Colonic mucosa (tissue), 4 donors: ENCODE measurements at places on chromosomes 12 and 14. TPM values are rescaled to one million over a fixed set of nuclear protein-coding genes. Genes with fewer than 3 reads are reported as not detected.

GRCh38 chr14:102501751-102502315 lies 7.7 kb downstream of the ANKRD9 start:
- H3K36me3 ChIP-seq, result no peaks in the 10 kb centered on the region
- no peak for DNase-seq
- no peak overlapping the region for H3K4me3 ChIP-seq
- H3K27ac ChIP-seq, result no peak overlapping the region

- no peak overlapping the region for H3K27ac ChIP-seq
- no peaks in the 10 kb centered on the region for H3K27me3 ChIP-seq
- H3K36me3 ChIP-seq, result no peaks in the 10 kb centered on the region
- DNase-seq, result peak; percentile 34
- H3K4me1 ChIP-seq, result peaks cover 8% of the 10 kb centered on the region
- no peak overlapping the region for H3K4me3 ChIP-seq
Measured at GRCh38 chr14:58746261-58746660, 108.5 kb downstream of the DACT1 start.

- no peaks in the 10 kb centered on the region for H3K4me1 ChIP-seq
- H3K4me3 ChIP-seq, result no peak overlapping the region
- H3K36me3 ChIP-seq, result no peaks in the 10 kb centered on the region
- H3K27ac ChIP-seq, result no peak overlapping the region
- no peak for DNase-seq
Measured at GRCh38 chr14:26636561-26636960, 38.7 kb upstream of the NOVA1 start.

GRCh38 chr12:22539055-22539454 lies 5.3 kb downstream of the C2CD5 start:
- no peak overlapping the region for H3K27ac ChIP-seq
- no peak overlapping the region for H3K4me3 ChIP-seq
- no peak for DNase-seq
- no peaks in the 10 kb centered on the region for H3K4me1 ChIP-seq
- no peaks in the 10 kb centered on the region for H3K27me3 ChIP-seq

GRCh38 chr12:123908884-123909725 lies 63.5 kb downstream of the CCDC92 start:
- H3K4me1 ChIP-seq, result no peaks in the 10 kb centered on the region
- H3K4me3 ChIP-seq, result no peak overlapping the region
- no peak for DNase-seq
- no peak overlapping the region for H3K27ac ChIP-seq
- no peaks in the 10 kb centered on the region for H3K36me3 ChIP-seq

- H3K4me1 ChIP-seq, result peaks cover 6% of the 10 kb centered on the region
- no peaks in the 10 kb centered on the region for H3K27me3 ChIP-seq
- no peak for DNase-seq
- no peak overlapping the region for H3K27ac ChIP-seq
- no peak overlapping the region for H3K4me3 ChIP-seq
Measured at GRCh38 chr14:59278111-59278510, 89.6 kb downstream of the DAAM1 start.

- no peak for DNase-seq
- H3K27ac ChIP-seq, result no peak overlapping the region
- no peak overlapping the region for H3K4me3 ChIP-seq
- no peaks in the 10 kb centered on the region for H3K27me3 ChIP-seq
- no peaks in the 10 kb centered on the region for H3K36me3 ChIP-seq
Measured at GRCh38 chr14:68842298-68842697, 49.4 kb upstream of the ZFP36L1 start.

DNA sequence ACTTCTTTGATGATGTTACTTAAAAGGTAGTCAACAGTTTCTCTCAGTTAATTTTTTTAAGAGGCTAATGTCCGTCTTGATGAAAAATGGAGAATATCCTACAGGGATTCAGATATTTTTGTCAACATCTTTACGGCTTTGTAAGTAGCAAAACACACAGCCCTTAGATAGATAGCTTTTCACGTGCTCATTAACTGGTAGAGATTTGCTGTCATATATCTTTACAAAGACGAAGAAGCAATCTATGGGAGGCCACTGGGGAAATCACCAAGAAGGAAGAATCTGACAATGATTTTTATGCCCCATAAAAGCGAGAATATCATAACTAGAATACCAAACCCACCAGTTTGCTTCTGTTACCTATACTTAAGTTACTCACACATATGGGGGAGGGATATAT lies 121.2 kb downstream of the SLC2A13 start:
- H3K4me3 ChIP-seq, result no peak overlapping the region
- no peak for DNase-seq
- no peaks in the 10 kb centered on the region for H3K4me1 ChIP-seq
- no peaks in the 10 kb centered on the region for H3K27me3 ChIP-seq
- no peak overlapping the region for H3K27ac ChIP-seq
- H3K36me3 ChIP-seq, result no peaks in the 10 kb centered on the region

- no peaks in the 10 kb centered on the region for H3K36me3 ChIP-seq
- H3K4me1 ChIP-seq, result no peaks in the 10 kb centered on the region
- no peak overlapping the region for H3K4me3 ChIP-seq
- DNase-seq, result peak; percentile 3
Measured at GRCh38 chr14:94123868-94124267, 5.5 kb downstream of the IFI27L2 start.

DNA sequence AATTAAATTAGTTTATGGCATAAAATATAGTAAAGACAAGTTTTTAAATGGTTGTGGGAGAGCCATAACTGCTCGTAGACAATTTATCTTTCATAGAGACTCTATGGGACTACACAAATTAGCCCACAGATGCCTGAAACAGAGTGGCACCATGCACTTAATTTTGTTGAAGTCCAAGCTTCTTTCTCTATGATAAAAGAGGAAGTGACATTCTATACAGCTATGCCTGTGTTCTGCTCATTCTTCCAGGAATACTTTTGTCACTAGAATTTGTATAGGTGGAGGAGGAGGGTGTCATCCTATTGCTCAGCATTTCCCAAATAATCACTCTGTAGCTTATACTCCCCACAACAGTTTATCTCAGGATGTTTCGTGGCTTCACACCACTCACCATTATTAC lies 43.7 kb upstream of the KICS2 start:
- no peaks in the 10 kb centered on the region for H3K36me3 ChIP-seq
- H3K27ac ChIP-seq, result no peak overlapping the region
- DNase-seq, result no peak
- no peak overlapping the region for H3K4me3 ChIP-seq

GRCh38 chr14:66141733-66142132 lies 344.4 kb upstream of the CCDC196 start:
- H3K27ac ChIP-seq, result no peak overlapping the region
- no peak for DNase-seq
- H3K36me3 ChIP-seq, result no peaks in the 10 kb centered on the region
- H3K4me3 ChIP-seq, result no peak overlapping the region

DNA sequence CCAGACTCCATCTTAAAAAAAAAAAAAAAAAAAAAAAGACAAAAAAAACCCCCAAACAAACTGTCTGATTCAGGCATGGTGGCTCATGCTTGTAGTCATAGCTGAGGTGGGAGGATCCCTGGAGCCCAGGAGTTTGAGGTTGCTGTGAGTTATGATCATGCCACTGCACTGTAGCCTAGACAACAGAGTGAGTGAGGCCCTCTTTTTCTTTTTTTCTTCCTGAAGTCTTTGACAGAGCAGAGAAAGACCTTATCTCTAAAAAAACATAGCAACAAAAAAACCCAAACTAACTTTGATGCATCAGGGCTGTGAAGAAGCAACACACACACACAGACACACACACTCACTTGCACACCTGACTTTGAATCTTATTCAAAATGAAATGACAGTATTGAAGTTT lies 7.7 kb upstream of the AMN1 start:
- no peak overlapping the region for H3K27ac ChIP-seq
- H3K36me3 ChIP-seq, result no peaks in the 10 kb centered on the region
- H3K4me1 ChIP-seq, result peaks cover 4% of the 10 kb centered on the region
- H3K4me3 ChIP-seq, result no peak overlapping the region

DNA sequence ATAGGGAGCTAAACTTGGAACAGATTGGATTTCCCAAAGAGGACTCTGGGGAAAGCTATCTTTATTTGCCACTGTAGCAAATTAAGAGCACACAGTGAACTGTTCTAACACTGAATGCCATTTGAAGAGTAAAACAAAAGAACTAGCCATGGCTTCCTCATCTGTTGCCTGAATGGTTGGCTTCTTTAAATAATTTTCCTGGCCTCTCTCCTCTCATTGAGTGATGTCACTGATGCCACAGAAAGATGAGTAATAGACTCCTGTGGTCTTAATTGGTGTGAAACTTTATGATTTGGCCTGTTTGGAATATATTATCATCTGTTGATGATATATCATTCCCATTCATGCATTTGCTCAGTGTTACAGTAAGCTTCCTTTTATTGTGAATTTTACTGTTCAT lies 42.5 kb downstream of the WDR20 start:
- no peaks in the 10 kb centered on the region for H3K4me1 ChIP-seq
- no peaks in the 10 kb centered on the region for H3K36me3 ChIP-seq
- H3K27me3 ChIP-seq, result no peaks in the 10 kb centered on the region
- H3K27ac ChIP-seq, result no peak overlapping the region
- H3K4me3 ChIP-seq, result no peak overlapping the region

DNA sequence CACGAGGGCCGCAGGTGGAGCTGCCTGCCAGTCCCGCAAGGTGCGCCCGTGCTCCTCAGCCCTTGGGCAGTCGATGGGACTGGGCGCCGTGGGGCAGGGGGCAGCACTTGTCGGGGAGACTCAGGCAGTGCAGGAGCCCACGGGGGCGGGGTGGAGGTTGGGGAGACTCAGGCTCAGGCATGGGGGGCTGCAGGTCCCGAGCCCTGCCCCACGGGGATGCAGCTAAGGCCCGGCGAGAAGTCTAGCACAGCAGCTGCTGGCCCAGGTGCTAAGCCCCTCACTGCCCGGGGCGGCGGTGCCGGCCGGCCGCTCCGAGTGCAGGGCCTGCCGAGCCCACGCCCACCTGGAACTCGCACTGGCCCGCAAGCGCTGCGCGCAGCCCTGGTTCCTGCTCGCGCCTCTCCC lies 39.2 kb upstream of the P2RX7 start:
- H3K27me3 ChIP-seq, result no peaks in the 10 kb centered on the region
- H3K36me3 ChIP-seq, result no peaks in the 10 kb centered on the region
- no peak overlapping the region for H3K4me3 ChIP-seq
- DNase-seq, result no peak
- no peak overlapping the region for H3K27ac ChIP-seq
- no peaks in the 10 kb centered on the region for H3K4me1 ChIP-seq

GRCh38 chr12:52266514-52266913 lies 7.9 kb upstream of the KRT86 start:
- no peaks in the 10 kb centered on the region for H3K27me3 ChIP-seq
- H3K36me3 ChIP-seq, result no peaks in the 10 kb centered on the region
- no peak overlapping the region for H3K4me3 ChIP-seq
- H3K27ac ChIP-seq, result no peak overlapping the region
- no peaks in the 10 kb centered on the region for H3K4me1 ChIP-seq

- DNase-seq, result no peak
- H3K27ac ChIP-seq, result peak overlapping the region; percentile 38
Measured at GRCh38 chr12:15547691-15548090, 225.4 kb downstream of the PTPRO start.

GRCh38 chr14:69357544-69358200 lies 40.4 kb downstream of the ERH start:
- H3K27me3 ChIP-seq, result no peaks in the 10 kb centered on the region
- no peaks in the 10 kb centered on the region for H3K36me3 ChIP-seq
- no peak for DNase-seq
- H3K27ac ChIP-seq, result no peak overlapping the region
- no peak overlapping the region for H3K4me3 ChIP-seq
- no peaks in the 10 kb centered on the region for H3K4me1 ChIP-seq

DNA sequence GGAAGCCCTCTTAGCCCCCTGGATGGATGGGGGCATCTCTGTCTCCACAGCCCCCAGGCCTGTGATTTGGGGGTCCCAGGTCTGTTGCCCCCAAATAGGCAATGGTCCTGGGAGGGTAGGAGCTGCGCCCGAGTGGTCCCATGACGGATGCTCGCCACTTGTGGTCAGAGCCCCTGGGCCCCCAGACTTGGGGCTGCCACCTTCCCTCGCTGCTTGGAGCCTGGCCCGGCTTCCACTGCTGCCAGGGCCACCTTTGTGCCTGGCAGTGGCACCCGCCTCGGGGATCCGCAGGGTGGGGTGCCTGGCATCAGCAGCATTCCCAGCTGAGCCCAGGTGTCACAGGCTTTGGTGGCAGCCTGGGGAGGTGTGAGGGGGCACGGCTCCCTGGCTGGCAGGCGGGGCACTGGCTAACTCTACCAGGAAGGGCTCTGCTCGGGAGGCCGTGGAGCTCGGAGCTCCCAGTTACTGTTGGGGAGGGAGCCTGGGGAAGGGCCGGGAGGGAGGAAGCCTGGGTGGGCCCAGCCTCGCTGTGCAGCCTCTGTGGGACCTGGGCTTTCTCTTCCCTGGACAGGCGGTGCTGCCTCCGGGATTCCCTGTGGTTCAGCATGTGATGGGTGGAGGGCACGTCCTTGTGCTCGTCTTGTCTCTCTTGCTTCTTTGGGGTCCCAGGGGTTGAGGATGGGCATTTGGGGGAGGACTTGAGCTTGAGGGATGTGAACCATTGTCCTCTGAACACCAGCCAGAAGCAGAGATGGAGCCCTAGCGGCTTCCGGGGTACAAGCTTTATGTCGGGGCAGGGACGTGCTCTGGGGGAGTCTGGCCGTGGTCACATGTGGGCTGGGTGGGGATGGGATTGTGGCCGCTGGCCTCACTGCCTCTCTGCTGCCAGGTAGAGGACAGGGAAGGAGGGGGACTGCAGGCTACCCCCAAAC lies 5.4 kb downstream of the KIF26A start:
- no peaks in the 10 kb centered on the region for H3K4me1 ChIP-seq
- no peak overlapping the region for H3K4me3 ChIP-seq
- DNase-seq, result no peak
- H3K27ac ChIP-seq, result no peak overlapping the region
- no peaks in the 10 kb centered on the region for H3K27me3 ChIP-seq

DNA sequence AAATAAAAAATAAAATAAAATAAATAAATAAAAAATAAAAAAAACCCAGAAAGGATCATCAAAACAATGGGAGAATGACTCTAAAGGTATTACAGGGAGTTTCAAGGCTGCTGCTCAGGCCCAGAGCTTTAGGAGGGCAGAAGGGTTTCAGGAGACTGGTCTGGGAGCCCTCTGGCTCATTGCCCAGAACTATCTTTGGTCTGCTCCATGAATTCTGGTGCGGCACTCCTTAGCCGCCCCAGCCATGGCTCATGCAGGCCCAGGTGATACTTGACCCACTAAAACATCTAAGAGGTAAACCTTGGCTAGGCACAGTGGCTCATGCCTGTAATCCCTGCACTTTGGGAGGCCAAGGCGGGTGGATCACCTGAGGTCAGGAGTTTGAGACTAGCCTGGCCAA lies 14.7 kb upstream of the TMED10 start:
- no peak overlapping the region for H3K4me3 ChIP-seq
- H3K27ac ChIP-seq, result no peak overlapping the region
- no peak for DNase-seq
- peaks cover under 1% of the 10 kb centered on the region for H3K4me1 ChIP-seq
- H3K36me3 ChIP-seq, result no peaks in the 10 kb centered on the region
- no peaks in the 10 kb centered on the region for H3K27me3 ChIP-seq

Gene PLEK2
- 71.6 TPM for total RNA-seq

Gene AGAP2
- total RNA-seq, result 0.86 TPM

Gene NFATC4
- 24.0 TPM for total RNA-seq

Gene ZFHX2
- 2.0 TPM for total RNA-seq
